Stimulated activated CD4-positive, alpha-beta T cell treated with anti-CD3 and anti-CD28 coated beads, TNF-alpha, amount 100 ng/mL, for 24 hours (primary cell): ENCODE measurements at places on chromosomes 4 and X.

- no peak for DNase-seq
These were observed 25.0 kb downstream of the GYPA start for GRCh38 chr4:144115519-144115918.

DNA sequence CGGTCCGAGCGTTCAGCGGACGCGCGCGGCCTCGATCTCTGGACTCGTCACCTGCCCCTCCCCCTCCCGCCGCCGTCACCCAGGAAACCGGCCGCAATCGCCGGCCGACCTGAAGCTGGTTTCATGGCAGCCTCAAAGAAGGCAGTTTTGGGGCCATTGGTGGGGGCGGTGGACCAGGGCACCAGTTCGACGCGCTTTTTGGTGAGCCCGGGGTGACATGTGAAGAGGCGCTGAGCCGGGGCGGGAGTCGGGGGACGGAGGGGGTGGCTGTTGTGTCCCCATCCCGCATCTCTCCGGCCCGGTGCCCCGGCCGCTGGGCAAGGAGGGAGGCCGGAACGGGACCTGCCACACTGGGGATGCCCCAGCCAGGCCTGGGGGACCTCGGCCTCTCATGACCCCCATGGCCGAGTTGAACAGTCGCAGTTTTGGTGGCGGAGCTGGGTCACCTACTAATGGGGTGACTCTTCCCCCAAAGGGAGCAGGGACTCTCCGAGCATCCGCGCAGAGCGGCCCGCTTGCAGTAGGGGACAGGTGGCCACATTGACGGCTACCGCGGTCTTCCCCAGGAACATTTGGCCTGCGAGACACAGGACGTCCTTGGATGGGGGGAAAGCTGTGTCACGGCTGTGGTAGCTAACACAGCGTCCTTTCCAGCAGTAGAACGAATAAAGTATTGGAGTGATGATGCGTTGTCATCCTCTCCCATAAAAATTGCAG, at the start of gene GK:
Gene GK, plus strand, starts transcription at position 9 of the 717 bp plus-strand sequence. Its CDS starts 115 bp downstream, at position 124.
- DNase-seq = no peak

- no peak for DNase-seq
These were observed 376.7 kb downstream of the GPM6A start for GRCh38 chr4:175435381-175435783.

- no peak for DNase-seq
These were observed 17.2 kb downstream of the EDNRA start for GRCh38 chr4:147498031-147498660.

- DNase-seq = no peak
These were observed 227.8 kb downstream of the STIM2 start for GRCh38 chr4:27088491-27088890.
